Stimulated activated CD8-positive, alpha-beta memory T cell treated with anti-CD3 and anti-CD28 coated beads, Interleukin-4, amount 100 ng/mL, for 1 hour (primary cell): ENCODE measurements at places on chromosomes 12 and 14.

DNA sequence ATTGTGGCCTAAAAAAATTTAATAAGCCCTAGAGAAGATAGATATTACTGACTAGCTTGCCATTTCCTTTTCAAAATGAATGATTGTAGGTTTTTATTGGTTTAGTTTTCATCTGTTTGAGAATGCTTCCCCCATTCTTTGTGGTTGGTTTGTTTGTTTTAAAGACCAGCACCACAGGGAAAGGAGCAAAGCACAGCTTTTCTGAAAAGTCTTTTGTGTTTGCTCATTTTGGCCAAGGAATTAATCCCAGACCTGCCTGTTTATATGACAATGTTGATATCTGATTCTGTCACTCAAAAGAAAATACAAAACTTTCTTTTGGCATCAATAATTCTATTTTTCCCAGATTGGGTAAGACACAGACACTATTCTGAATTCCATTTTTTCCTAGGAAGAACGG is 312.5 kb upstream of the FLRT2 start:
- no peak for DNase-seq

- no peak for DNase-seq
These were observed 265.7 kb upstream of the SRRM4 start for GRCh38 chr12:118715647-118716046.

DNA sequence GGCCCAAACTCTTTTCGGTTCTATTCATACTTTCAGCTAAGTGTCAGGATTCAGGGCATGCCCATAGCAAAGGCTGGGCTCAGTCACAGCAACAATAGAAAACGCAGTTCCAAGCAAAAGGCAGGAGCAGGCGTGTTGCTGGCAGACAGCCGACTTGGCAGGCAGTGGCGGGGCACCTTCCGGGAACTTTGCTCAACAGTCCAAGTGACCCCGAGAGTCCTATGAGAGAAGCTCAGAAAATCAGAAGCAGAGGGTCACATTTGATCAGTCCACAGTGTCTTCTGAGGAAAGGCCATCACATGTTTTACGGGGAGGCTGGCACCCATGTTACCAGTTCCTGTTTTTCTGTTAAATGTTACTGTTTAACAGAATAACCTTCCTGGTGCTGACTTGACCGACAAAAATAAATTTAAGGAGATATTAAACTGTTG is 115.0 kb downstream of the DACT1 start:
- no peak for DNase-seq

DNA sequence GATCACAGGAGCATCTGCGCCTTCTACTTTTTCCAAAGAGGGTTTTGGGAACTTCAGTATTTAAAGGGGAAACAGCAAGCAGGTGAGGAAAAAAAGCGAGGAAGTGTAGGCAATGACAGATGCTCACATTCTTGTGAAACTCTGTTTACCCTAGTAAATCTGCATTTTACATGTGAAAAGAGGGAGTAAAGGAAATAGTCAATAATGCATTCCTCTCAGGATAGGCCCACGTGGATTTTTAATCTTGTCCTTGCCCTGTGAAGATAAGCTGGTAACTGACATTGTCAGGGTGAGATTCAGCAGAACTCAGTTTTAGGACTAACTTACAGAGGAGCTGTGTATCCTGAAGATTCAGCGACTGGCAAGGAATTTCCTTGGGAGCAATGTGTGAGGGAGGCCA is 1119.2 kb upstream of the TMEM132C start:
- no peak for DNase-seq
